Stimulated activated CD4-positive, alpha-beta T cell treated with anti-CD3 and anti-CD28 coated beads, Interleukin-2, amount 100 ng/mL, for 24 hours (primary cell): ENCODE measurements at places on chromosomes 2 and 18.

DNA sequence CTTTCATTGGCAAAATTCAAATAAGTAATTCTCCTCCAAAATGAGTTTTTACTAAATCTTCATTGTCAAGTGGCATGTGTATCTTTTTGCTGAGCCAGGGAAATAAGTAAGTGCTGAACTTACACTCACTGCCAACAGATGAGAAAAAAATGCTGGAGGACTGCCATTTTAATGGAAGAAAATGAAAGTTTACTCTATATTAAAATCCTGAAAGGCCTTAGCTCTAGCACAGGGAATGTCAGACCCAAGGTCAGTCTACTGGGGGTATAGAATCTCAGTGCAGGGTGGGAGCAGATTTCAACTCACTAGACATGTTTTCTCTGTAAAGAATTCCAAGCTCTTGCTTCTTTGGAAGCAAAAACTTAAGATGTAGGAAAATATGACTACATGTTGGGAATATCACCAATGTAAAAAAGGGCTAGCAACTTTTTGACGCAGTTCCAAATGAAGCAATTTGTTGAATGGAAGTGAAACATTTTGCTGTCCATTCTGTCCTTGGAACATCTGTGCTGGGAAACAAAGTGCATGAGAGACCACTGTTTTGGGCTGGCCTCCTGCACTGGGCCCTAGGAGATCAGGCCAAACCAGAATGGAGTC lies 127.0 kb downstream of the ST6GAL2 start:
- no peak for DNase-seq

DNA sequence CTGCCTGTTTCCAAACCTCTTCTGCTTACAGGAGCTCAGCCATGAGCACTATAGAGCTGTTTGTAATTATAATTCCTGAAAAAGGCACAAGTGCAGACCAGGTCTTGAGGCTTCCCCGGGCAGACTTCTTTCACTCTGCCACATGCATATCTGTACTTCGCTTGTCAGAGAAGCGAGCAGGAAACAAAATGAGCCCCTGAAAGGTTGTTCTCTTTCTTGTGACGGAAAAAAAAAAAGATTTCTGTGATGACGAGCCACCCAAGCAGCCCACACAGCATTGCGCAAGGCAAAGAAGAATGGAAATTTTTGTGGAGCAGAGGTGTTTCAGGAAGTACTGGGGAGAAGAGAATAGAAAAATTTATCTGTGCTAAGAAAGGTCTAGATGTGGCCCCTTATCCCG lies 54.0 kb upstream of the LINC00305 start:
- no peak for DNase-seq

DNA sequence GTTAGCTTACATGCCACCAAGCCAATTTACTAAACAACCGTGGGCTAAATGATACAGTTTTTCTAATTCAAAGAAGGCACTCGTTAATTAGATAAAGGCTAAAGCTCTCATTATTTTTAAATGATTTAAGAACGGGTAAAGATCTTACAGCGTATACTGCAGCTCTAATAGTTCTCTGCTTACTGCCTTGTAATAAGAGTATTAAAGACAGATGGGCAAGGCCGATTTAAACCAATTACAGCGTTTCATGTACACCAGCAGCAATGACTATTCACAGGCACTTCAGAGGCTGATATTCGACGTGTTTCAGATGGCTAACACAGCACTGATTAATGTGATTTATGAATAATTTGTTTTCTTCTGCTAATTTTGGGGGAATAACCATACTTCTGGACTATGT lies 259.3 kb downstream of the ZNF407 start:
- DNase-seq = no peak

DNA sequence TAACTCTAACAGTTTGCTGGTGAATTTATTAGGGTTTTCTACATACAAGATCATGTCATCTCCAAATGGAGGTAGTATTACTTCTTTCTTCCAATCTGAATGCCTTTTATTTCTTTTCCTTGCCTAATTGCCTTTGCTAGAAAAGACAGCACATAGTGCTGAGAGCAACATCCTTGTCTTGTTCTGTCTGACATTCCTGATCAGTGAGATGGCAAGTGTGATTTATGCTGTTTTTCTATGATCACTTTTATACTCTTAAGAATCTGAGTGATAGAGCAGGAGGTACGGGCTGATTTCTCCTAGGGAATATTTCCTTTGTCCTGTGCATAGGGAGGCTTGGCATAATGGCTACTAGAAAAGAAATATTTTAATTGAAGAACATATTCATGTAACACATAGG lies 17.3 kb downstream of the LYPD6B start:
- DNase-seq = no peak

GRCh38 chr2:68319398-68320117 lies at the start of gene CNRIP1:
TSS of gene CNRIP1 (minus strand) at chr2:68319949. CDS start at chr2:68319400, 549 bp downstream.
- DNase-seq = no peak

DNA sequence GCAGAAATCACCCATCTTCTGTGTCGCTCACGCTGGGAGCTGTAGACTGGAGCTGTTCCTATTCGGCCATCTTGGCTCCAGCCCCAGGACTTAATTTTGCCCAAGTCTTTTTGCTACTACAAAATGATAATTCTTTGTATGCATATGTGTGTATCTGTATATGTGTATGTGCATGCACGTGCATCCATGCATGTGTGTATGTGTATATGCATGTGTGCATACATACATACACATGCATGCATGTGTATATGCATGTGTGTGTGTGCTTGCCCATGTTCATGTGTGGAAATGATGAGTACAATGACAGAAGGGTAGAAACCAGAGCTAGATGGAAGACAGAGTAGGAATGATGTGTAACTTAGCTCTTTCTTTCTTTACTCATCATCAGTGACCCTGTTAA lies 497.9 kb upstream of the SPRED2 start:
- DNase-seq = no peak

GRCh38 chr2:109131777-109132176 lies 2.8 kb downstream of the SH3RF3 start:
- DNase-seq = peak; percentile 4
